Activated naive CD4-positive, alpha-beta T cell (primary cell): ENCODE measurements at places on chromosomes 1 and 21.

- no peak for DNase-seq
Measured at GRCh38 chr1:27009601-27010197, 3.0 kb downstream of the TENT5B start.

DNA sequence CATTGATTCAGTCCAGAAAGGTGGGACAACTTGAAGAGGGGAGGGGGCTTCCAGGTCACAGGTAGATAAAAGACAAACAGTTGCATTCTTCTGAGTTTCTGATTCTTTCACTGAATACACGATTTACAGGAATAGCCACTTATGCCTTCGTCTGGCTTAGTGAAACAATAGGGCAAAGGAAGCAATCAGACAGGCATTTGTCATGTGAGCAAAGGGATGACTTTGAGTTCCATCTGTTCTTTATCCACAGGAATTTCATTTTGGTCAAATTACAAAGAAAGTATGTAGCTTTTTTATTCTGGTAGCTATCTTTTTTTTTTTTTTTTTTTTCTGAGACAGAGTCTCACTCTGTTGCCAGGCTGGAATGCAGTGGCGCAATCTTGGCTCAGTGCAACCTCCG lies 202.5 kb downstream of the TTLL7 start:
- no peak for DNase-seq

DNA sequence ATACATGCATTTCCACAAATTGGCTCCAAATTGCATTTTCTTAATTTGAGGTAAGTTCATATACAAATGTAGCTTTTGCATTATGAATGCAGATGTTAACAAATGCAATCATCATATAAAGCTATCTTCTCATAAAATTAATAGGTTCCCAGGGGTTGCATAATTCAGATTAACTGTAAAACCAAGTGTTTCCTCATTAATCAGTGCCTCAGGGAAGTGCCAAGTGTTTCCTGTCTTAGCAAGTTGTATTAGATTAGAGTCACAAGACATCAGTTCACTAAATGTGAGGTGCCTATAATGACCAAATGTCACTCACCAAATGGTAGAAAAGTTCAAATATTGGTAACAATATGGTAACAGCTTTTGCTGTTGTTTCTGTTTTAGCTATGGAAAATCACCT lies 140.8 kb downstream of the PTGER3 start:
- DNase-seq, result no peak

- no peak for DNase-seq
Measured at GRCh38 chr1:236850077-236850979, 55.2 kb downstream of the MTR start.
